Activated T-cell treated with anti-CD3 and anti-CD28 coated beads, Interleukin-2, amount 50 U/mL, for 24 hours (primary cell): ENCODE measurements at places on chromosomes 12 and 14.

GRCh38 chr14:50222055-50222613 is 9.2 kb downstream of the SOS2 start:
- DNase-seq = no peak
- H3K4me1 ChIP-seq = peaks cover 49% of the 10 kb centered on the region
- H3K36me3 ChIP-seq = peaks cover 9% of the 10 kb centered on the region
- no peaks in the 10 kb centered on the region for H3K27me3 ChIP-seq
- H3K27ac ChIP-seq = peak overlapping the region; percentile 58

DNA sequence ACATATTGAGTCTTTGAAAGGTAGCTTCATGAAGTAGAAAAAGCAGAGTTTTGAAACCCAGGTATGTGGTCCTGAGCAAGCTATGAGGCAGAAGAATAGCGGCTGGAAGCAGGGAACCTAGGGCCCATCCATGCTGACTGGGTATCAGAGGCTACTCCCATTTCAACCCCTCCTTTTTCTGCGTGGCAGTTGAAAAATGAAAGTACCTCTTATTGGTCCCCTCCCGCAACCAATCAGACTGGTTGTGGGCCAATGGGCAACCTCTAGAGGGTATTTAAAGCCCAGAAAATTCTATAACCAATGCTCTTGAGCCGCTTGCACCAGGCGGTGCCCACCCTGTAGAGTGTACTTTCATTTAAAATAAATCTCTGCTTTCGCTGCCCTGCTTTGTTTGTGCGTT is 1.6 kb upstream of the SNRPF start:
- H3K27ac ChIP-seq = no peak overlapping the region
- peaks cover 21% of the 10 kb centered on the region for H3K36me3 ChIP-seq
- peaks cover 15% of the 10 kb centered on the region for H3K27me3 ChIP-seq
- peaks cover 25% of the 10 kb centered on the region for H3K4me1 ChIP-seq
- H3K4me3 ChIP-seq = no peak overlapping the region

DNA sequence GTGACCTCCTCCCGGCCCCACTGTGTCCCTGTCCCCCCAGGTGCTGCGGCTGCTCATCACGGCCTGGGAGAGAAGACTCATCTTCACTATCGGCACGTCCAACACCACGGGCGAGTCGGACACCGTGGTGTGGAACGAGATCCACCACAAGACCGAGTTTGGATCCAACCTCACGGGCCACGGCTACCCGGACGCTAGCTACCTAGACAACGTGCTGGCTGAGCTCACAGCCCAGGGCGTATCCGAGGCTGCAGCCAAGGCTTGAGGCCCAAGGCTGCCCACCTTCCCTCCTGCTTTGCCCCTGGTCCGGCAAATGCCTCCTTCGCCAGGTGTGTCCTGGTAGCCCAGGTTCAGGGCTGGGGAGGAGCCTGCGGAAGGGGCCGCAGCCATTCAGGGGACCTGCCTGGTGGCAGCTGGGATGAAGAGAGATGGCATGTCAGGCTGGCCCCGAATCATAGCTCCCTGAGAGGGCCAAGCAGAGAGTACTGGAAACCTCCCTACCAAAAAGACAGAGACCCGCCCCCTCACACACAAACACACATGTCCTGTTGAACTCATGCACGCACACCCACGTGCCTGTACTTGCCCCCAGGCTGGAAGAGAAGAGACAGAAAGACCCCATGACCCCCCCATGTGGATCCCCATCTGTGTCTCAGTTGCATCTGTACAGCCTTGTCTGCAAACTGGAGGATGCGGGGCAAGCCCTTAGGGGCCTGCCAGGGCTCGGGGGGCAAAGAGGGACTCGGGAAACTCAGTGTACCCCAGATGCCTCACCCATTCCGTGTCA is 38.7 kb downstream of the RASAL1 start:
- peaks cover 31% of the 10 kb centered on the region for H3K4me1 ChIP-seq
- H3K36me3 ChIP-seq = no peaks in the 10 kb centered on the region
- no peak overlapping the region for H3K27ac ChIP-seq

GRCh38 chr12:9646794-9647781 is 22.4 kb upstream of the CLEC2D start:
- H3K36me3 ChIP-seq = peaks cover 77% of the 10 kb centered on the region
- H3K27me3 ChIP-seq = no peaks in the 10 kb centered on the region
- peak overlapping the region; percentile 93 for H3K4me3 ChIP-seq
- DNase-seq = no peak
- H3K4me1 ChIP-seq = peaks cover 68% of the 10 kb centered on the region

- H3K4me1 ChIP-seq = peaks cover 12% of the 10 kb centered on the region
- H3K4me3 ChIP-seq = no peak overlapping the region
- DNase-seq = no peak
These were observed 20.6 kb downstream of the ATF1 start for GRCh38 chr12:50784501-50784900.

GRCh38 chr14:100589760-100590469 is 2.7 kb upstream of the BEGAIN start:
- peaks cover 7% of the 10 kb centered on the region for H3K4me1 ChIP-seq
- no peaks in the 10 kb centered on the region for H3K36me3 ChIP-seq
- no peak overlapping the region for H3K4me3 ChIP-seq
- no peak overlapping the region for H3K27ac ChIP-seq
- peak; percentile 11 for DNase-seq

DNA sequence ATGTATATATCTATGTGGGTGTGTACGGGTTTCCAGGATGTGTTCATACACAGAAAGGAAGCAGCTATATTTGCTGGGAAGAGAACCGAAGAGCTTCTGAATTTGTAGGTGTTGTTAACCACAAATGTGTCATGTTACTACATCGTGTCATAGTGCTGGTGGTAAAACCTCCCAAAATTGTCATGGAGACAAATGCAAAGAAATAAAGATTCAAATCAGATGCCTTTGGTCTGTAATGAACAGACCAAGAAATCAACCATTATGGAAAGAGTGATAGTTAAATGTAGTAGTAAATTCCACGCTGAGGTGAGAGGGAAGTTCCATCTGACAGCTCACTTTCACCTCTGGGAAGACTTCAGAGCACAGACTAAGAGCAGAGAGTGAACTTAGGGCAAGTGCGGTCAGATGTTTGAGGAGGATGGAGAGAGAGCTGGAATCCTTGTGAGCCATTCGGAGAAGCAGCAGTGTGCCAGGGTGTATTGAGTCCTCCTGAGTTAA is 487.5 kb downstream of the TMEM121 start:
- H3K27ac ChIP-seq = peak overlapping the region; percentile 99
- peaks cover 88% of the 10 kb centered on the region for H3K4me1 ChIP-seq
- H3K27me3 ChIP-seq = no peaks in the 10 kb centered on the region
- DNase-seq = no peak
- H3K36me3 ChIP-seq = peaks cover 5% of the 10 kb centered on the region

GRCh38 chr12:116765271-116765670 is 27.2 kb downstream of the RNFT2 start:
- H3K4me3 ChIP-seq = no peak overlapping the region
- H3K27ac ChIP-seq = no peak overlapping the region
- no peaks in the 10 kb centered on the region for H3K4me1 ChIP-seq
- H3K27me3 ChIP-seq = no peaks in the 10 kb centered on the region

DNA sequence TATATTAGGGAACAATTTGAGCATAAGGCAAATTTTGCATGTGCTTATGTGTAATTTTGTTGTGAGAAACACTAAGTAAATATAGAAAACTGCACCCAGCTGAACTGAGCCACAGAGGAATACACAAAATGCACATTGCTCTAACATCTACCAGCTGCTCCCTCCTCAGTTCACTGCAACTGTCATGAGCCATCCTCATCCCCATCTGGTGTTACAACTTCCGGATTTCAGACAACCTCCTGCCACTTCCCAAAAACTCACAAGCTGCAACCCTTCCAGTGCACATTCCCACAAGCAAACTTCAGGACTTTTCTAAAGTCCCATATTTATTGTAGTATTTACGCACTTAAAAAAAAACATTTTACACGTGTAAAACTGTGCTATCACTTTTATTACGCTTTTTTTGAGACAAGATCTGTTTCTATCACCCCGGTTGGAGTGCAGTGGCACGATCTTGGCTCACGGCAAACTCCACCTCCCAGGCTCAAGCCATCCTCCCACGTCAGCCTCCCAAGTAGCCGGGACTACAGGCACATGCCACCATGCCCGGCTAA is 169.1 kb upstream of the TBX3 start:
- no peak overlapping the region for H3K4me3 ChIP-seq
- H3K27me3 ChIP-seq = no peaks in the 10 kb centered on the region
- H3K27ac ChIP-seq = no peak overlapping the region
- no peaks in the 10 kb centered on the region for H3K36me3 ChIP-seq

- no peak for DNase-seq
- H3K27ac ChIP-seq = peak overlapping the region; percentile 87
- peaks cover 88% of the 10 kb centered on the region for H3K4me1 ChIP-seq
- H3K4me3 ChIP-seq = no peak overlapping the region
These were observed 130.7 kb upstream of the HIF1A start for GRCh38 chr14:61564618-61565091.

DNA sequence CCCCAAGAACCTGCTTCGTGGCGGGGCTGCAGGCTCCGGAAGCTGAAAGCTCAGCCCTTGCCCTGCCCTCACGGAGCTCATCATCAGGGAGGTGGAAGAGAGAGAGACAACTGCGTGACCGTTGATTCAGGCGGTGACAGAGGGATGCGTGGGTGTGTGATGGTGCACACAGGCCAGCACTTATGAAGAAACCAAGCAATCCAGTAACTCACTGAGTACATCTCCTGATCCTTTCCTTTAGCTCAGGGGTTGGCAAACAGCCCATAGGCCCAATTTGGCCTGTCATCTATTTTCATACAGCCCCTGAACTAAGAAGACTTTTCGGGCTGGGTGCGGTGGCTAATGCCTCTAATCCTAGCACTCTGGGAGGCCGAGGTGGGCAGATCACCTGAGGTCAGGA is 49.9 kb downstream of the TESC start:
- no peak overlapping the region for H3K27ac ChIP-seq
- peaks cover 5% of the 10 kb centered on the region for H3K36me3 ChIP-seq
- no peaks in the 10 kb centered on the region for H3K27me3 ChIP-seq
- H3K4me3 ChIP-seq = no peak overlapping the region
- no peaks in the 10 kb centered on the region for H3K4me1 ChIP-seq

- H3K4me1 ChIP-seq = peaks cover 12% of the 10 kb centered on the region
- H3K27ac ChIP-seq = no peak overlapping the region
- H3K4me3 ChIP-seq = no peak overlapping the region
- peaks cover 4% of the 10 kb centered on the region for H3K36me3 ChIP-seq
These were observed 2.3 kb upstream of the RNASE4 start for GRCh38 chr14:20682127-20682434.

DNA sequence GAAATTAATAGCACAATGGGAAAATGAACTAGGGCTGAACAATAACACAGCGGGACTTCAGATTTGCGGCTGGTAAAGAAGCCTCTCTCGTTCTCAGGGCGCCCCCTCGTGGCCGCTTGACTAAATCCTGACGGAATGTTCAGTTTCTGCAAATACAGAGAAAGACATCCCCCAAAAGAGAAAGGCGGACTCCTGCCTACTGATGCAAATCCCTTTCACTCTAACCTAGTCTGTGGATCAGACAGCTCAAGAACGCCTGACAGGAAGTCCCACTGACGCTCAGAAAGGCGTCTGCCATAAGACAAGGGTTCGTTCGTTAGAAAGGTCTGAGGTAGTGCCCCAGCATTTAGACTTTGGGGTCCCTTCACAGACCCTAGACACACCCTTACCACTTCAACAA is 2.5 kb downstream of the NUAK1 start:
- peaks cover 77% of the 10 kb centered on the region for H3K27me3 ChIP-seq
- no peak overlapping the region for H3K27ac ChIP-seq
- peak; percentile 83 for DNase-seq

DNA sequence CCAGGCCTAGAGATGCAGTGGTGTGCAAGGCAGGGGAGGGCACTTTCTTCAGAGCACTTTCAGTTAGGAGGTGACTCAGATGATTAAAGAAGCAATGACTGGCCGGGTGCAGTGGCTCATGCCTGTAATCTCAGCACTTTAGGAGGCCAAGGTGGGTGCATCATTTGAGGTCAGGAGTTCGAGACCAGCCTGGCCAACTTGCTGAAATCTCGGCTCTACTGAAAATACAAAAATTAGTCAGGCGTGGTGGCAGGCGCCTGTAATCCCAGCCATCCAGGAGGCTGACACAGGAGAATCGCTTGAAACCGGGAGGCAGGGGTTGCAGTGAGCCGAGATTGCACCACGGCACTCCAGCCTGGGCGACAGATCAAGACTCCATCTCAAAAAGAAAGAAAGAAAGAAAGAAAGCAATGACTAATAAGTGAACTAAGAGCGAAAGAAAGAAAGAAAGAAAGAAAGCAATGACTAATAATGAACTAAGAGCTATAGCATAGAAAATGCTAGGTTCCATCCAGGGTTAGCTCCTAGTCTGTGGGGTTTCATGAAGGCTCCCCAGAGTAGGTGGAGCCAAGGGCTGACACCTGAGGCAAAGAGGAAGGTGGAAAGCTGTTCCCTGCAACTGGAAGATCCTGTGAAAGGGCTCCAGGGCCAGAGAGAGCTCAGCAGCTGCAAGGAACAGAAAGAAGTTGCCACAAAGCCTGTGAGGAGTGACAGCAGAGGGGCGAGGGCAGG is 334.5 kb downstream of the CACNA1C start:
- no peak overlapping the region for H3K27ac ChIP-seq
- no peaks in the 10 kb centered on the region for H3K36me3 ChIP-seq
- peak; percentile 48 for DNase-seq
- no peak overlapping the region for H3K4me3 ChIP-seq
